ENCODE measurements at places on chromosomes 3 and 15.

DNA sequence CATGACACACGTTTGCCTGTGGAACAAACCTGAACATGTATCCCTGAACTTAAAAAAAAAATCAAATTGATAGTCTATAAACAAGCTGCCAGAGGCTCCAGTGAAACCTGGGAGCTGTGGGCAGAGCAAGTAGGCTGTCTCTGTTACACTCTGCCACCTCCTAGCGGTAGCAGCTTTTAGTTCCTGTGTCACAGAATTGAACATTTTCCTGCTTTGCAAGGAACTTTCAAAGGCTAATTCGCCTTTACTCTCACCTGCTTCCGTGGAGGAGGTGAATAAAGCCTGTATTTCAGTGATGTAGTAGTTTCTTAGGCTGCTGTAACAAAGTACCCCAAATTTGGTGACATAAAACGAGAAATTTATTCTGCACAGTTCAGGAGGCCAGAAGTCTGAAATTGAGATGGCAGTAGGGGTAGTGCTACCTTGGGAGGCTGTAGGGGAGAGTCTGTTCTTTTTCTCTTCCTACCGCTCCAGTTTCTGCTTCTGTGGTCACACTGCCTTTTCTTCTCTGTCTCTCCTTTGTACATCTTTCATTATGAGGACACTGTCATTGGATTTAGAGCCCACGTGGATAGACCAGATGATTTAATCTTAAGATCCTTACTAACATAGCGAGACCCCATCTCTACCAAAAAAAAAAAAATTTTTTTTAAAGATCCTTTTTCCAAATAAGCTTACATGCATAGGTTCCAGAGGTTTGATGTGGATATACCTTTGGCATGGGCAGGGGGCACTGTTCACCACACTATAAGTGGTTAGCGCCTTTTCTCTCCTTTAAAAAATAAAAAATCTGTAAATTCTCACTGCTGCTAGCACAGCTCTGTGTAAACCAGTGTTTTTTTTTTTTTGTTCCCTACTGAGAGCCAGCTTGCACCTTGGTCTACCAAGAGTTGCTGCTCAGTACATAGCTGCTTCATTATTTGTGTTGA is 25.3 kb downstream of the FBXO22 start:
- DNase-seq, result no peak

DNA sequence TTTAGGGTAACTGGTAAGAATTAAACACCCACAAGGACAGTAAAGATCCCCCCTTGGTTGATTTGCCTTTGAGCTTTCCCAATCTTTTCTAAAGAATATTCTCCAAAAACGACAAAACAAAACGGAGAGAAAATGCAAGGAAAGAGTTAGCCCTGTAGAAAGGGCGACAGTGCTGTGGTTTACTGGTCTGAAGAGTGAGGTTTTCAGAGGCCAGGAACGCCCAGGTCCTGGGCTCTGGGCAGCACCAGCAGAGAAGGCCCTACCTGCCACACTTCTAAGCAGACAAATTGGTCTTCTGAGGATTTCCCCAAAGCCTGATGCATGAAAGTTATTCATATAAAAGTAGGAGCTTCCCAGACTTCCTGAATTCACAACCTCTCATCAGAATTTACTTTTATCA is 119.3 kb downstream of the KCNMB2 start:
- no peak for DNase-seq

- no peak for DNase-seq
These were observed 2.1 kb downstream of the ABCF3 start for GRCh38 chr3:184188080-184188479.

GRCh38 chr15:34122771-34123183 is 20.9 kb downstream of the PGBD4 start:
- no peak for DNase-seq

- no peak for DNase-seq
These were observed 28.4 kb downstream of the MYO1E start for GRCh38 chr15:59344311-59344710.

DNA sequence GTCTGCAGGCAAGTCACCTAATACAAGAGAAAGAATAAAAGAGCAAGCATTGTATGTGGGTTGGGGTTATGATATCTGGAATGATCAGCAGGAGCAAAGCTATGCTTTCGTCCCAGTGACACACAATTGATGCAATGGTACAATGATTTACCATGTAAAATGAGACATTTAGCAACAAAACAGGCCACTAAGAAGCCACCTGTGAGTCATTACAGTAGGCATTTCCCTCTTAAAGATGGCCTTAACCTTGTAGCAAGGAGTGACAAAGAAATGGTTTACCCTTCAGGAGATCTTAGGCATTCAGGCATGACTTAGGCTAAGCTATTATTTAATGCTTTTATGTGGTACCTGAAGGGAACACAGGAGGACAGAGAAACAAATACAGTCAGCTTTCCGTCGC is 373.3 kb upstream of the RBMS3 start:
- DNase-seq, result no peak
